ENCODE measurements at places on chromosomes 12 and 14.

GRCh38 chr12:132064631-132065030 lies 79.5 kb downstream of the DDX51 start:
- DNase-seq = no peak

- DNase-seq = no peak
Observed at GRCh38 chr12:23909551-23909950, 39.9 kb downstream of the SOX5 start.

DNA sequence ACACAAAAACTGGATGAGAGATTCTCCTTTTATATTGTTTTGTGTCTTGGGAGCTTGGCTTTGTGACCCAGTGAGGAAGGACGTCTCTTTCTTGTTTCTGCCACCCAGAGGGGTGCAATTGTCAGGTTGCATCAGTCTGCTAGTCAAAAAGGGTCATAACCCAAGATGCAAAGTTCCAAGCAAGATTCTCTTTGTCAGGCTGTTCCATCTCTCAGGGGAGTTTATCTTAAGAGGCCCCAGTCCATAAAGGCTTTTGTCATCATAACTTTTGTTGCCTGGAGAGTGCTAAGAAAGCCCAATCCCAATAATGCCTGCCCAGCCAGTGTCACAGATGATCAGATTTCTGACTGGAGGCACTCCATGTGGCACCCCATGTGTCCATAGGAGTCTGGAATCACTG lies 444.9 kb downstream of the TRHDE start:
- no peak for DNase-seq

- DNase-seq = no peak
Observed at GRCh38 chr14:76294876-76295275, 81.1 kb upstream of the ESRRB start.

- no peak for DNase-seq
Observed at GRCh38 chr12:83128540-83128939, 441.8 kb downstream of the TMTC2 start.

- no peak for DNase-seq
Observed at GRCh38 chr12:75378354-75378753, 12.5 kb upstream of the GLIPR1L2 start.

DNA sequence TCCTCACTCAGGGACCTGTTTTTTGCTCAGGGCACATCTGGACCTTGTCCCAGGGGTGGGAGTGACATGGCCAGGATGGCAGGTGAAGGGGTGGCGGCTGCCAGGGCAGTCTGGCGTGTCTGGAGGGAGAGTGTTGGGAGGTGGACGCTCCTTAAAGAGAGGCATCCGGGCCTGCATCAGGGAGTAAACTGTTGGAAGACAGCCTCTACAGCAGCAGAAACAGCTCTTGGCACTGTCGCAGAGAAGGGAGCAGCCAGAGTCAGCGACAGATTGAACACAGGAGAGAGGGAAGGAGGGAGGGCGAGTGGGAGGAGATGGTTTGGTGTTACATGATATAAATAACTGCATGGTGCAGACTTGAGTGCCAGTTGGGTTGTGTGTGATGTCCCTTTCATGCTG lies 52.8 kb downstream of the IGF1 start:
- no peak for DNase-seq

GRCh38 chr14:90820958-90821357 lies 4.7 kb upstream of the TTC7B start:
- peak; percentile 76 for DNase-seq

GRCh38 chr14:60758885-60759284 lies 24.3 kb downstream of the MNAT1 start:
- DNase-seq = no peak

- no peak for DNase-seq
Observed at GRCh38 chr12:89999699-90000505, 291.3 kb upstream of the ATP2B1 start.

DNA sequence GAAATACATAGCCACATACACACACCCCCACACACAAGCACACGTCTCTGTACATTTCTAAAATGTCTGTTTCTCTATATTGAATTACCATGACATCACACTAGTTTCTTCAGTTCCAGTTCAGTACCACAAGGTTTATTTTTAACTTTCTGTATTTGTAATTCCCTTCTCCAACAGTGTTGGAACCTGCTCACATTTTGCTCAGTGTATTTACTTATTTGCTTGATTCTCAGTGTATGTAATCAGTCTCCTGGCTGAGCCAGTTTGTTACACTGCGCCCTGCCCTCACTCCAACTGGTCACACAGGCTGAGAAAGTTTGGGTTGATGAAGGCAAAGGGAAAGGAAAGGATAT lies 67.1 kb downstream of the MON2 start:
- no peak for DNase-seq

DNA sequence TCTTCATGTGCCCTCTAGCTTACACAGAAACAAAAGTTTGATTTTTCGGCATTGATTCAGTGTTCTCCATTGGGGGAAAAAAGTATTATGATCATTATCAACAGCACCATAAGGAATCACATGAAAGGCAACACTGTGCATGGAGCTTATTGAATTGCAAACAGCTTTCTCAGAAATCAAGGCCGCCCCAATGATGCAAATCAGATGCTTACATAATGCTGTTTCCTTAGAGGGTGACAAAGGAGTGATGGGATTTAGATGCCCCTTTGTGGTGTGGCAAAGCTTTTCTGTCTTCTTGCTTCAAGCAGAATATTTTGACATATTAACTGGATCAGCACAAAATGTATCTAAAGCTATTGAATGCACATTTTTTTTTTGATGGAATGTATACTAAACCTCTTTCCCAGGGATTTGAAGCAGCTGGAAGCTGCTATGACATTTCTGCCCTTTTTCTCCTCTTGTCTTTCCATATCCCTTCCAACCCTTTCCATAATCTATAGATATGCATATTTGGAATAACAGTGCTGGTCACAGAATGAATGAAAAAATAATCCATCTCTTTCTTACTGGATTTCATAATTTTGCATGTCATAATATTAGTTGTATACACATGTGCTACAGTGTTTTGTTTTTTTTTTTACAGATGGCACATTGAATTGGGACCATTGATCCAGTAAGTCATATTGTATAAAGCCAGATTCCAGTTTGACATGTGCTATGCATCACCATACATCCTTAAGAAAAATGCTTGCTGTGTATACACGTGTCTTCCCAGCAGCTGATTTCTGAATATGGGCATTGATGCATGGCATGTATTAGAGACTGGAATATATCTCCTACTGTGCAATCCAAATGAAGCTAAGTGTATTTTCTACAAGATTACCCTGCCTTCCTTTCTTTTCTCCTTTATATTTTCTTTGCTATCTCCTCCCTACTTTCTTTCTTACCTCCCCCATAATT lies 259.7 kb upstream of the DCN start:
- no peak for DNase-seq

GRCh38 chr12:14771651-14772137 lies 31.6 kb downstream of the WBP11 start:
- DNase-seq = peak; percentile 77

GRCh38 chr12:123748161-123748560 lies 13.9 kb upstream of the DNAH10 start:
- no peak for DNase-seq

GRCh38 chr14:106840258-106840657 lies 1313.9 kb downstream of the TMEM121 start:
- DNase-seq = peak; percentile 44

GRCh38 chr12:11895421-11896078 lies 175.2 kb upstream of the BCL2L14 start:
- DNase-seq = no peak

DNA sequence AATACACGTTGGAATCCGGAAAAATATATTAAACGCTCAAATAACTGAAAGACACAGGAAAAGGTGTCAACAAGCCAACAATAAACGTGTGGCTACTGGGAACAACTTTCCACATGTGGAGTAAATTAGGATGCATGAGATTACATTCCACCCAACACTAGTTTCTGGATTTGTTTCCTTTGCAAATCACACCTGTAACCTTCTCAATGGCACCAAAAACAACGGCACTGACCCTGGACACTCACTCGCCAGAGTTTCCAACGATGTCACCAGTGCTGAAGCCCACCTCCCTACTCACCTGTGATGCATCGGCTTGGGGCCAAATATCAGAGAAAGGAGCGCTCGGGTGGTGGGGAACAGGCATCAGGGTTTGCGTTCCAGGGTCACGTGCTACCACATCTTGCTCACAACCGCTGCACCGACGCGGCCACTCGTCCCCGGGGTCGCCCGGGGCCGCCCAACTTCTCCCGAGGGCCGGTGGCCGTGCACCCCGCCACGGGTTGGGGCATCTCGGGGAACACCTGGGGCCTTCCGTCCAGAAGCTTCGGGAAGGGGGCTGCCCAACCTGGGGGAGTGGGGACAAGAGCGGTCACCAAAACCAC lies 629 bp downstream of the PRDM4 start:
- DNase-seq = peak; percentile 38

DNA sequence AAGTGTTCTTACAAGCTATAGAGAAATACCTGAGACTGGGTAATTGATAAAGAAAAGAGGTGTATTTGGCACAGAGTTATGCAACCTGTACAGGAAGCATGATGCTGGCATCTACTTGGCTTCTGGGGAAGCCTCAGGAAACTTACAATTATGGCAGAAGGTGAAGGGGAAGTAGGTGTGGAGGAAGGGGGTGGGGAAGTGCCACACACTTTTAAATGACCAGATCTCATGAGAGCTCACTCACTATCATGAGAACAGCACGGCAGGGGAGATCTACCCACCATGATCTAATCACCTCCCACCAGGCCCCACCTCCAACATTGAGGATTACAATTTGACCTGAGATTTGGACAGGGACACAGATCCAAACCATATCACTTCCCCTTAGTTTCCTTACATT lies 32.8 kb downstream of the TSHR start:
- DNase-seq = no peak

DNA sequence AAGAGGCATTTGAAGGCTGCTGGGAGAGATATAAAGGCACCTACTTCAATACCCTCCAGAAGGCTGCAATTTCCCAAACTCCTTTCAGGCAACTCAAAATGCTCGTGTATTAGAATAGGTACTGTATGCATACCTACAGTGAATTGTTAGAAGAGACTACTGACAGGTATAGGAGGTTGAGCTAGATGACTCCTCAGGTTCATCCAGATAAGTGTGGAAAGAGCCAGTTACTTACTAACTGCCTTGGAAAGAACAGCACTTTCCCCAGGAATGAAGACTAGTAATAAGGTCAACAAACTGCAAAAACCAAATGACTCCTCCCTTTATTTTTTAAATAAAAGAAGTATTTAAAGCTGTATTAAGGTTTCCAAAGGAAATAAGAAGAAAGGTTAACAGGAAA lies 429.0 kb downstream of the MDGA2 start:
- no peak for DNase-seq

- no peak for DNase-seq
Observed at GRCh38 chr12:8508910-8509841, 4.1 kb upstream of the CLEC4D start.

GRCh38 chr14:75339059-75339458 lies 60.4 kb downstream of the FOS start:
- DNase-seq = no peak

- DNase-seq = peak; percentile 91
Observed at GRCh38 chr12:121795034-121795968, 1.8 kb upstream of the RHOF start.

DNA sequence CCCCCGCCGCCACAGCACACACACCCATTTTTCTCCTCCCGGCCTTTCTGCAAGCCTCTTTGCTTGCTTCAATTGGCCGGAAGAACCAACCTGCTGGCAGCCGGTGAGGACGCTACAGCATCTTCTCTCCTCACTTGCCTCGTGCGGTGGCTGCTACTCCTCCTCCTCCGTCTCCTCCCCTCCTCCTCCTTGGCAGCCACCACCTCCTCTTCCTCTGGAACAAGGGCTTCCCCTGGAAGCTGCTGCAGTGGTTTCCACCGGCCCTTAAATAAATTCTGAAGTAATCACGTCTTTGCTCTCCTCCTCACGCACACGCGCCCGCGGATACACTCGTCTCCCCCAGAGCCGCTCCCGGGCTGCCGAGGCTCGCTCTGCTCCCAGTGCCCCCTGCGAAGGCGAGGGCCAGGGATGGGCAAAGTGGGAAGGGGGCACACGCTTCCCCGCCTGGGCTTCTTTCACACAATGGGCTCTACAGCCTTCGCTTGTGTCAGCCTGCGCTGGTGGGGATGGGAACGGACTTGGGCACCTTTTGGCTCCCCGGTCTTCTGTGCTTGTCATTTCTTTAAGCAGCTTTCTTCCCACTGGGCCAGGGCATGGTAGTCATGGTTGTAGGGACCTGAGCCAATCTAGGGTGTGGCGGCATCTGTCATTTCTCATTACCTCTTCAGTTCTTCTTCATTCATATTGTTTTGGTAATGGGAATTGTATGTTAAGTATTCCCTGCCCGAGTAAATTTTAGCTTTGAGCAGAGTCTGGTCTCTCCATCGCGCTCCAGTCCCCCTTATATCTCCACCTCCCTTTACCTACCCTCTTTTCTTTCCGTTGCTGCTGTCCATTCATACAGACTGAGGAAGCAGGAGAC lies at the start of gene PPFIA2:
Gene PPFIA2, minus strand, starts transcription at position 161 of the 862 bp plus-strand sequence.
- DNase-seq = peak; percentile 15

- no peak for DNase-seq
Observed at GRCh38 chr12:95164656-95165055, 52.6 kb downstream of the FGD6 start.

DNA sequence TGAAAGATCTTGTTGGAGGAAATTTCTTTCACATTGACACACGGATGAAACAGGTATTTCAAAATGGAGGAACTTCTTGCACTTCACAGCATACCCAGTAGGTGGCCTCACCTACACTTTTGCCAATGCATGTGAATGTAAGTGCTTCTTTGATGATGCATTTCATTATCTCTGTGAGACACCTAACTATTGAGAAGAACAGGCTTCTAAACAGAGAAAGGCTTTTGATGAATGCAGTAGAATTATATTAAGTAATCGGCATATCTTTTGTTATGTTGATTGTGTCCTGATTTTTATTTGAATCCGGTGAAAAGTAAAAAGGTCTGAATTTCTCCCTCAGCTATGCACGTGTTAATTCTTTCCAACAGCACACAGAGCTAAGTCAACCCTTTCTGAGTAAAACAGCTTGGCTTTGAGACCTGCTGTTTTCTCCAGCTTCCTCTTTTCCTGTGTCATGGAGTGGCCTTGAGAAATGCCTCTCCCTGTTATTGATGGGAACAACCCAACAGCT lies 399.0 kb downstream of the NAV3 start:
- no peak for DNase-seq

DNA sequence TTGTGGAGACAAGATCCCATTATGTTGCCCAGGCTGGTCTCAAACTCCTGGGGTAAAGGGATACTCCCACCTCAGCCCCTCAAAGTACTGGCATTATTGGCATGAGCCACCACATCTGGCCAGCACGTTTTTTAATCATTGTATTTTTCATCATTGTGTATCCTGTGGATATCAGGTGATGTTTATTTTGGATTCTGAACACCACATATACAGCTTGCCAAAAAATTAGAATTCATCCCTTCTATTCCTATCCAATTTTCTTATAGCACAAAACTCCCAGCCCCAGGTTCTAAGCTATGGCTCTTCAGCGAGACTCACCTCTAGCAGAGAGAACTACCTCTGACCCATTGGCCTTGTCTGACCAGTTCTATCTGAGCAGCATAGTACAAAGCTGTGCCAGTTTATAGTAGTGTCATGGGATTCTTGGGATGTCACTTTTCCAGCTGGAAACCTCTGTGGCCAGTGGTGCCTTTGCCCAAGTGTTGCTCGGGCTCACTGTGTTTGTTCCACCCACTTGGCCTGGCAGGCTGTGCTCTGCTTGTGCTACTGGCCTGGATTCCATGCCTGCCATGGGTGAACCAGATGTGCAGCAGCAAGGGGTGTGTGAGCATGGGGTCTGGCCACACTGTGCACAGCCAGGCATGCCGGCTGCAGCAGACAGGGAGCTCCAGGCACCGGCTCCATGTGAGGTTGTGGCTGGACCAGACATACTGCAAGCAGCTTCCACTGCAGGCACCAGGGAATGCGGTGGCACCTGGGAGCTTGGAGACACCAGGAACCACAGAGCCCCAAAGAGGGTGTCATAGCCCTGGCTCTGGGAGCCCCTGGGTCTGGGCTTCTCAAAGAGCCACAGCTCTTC lies 37.2 kb downstream of the TIMELESS start:
- no peak for DNase-seq
